ENCODE measurements at places on chromosomes 6 and 20. TPM values are rescaled to one million over a fixed set of nuclear protein-coding genes. Genes with fewer than 3 reads are reported as not detected.

The SLC22A7 gene
- 269 TPM for total RNA-seq

GRCh38 chr20:9616455-9616805 is 102.0 kb downstream of the LAMP5 start:
- no peak for DNase-seq

DNA sequence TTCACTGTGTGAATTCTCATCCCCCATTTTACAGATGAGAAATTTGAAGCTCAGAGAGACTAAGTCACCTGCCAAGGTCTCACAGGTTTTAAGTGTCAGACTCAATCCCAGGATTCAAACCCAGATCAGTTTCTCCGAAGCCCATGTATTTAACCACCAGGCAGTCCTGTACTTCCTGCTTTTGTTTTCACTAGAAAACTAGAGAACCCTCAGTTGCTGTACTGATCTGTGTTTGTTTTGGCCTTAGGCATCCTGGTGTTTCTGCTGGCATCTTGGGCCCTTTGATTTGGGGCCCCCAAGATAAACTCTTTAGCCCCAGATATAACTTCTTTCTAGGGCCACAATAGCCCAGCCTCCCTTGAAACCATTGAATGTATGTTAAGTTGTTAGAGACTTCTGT is 36.5 kb downstream of the PPP1R16B start:
- no peak for DNase-seq

DNA sequence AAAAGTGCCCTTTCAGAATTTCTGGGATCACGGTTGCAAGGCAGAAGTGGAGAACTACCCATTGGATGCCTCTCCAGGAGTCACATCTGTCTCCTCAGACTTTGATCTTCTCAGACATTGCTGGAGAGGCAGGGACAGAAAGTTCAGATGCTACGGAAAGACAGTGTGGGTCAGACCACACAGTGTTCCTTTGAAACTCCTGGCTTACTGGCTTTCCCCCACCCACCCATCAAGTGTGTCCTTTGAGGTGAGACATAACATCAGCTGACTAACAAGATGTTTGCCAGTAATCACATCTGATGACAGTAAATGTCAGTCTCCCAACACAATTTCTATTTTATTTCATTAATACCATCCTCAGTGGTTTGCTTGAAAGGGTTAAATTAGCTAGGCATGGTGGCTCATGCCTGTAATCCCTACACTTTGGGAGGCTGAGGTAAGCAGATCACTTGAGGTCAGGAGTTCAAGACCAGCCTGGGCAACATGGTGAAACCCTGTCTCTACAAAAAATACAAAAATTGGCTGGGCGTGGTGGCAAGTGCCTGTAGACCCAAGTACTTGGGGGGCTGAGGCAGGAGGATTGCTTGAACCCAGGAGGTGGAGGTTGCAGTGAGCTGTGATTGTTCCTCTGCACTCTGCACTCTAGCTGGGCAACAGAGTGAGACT is 67.2 kb upstream of the SNX9 start:
- DNase-seq, result no peak

- DNase-seq, result no peak
These were observed 124.9 kb downstream of the CARMIL1 start for GRCh38 chr6:25404091-25404490.

GRCh38 chr6:110592765-110593164 is 116.4 kb upstream of the SLC22A16 start:
- no peak for DNase-seq

DNA sequence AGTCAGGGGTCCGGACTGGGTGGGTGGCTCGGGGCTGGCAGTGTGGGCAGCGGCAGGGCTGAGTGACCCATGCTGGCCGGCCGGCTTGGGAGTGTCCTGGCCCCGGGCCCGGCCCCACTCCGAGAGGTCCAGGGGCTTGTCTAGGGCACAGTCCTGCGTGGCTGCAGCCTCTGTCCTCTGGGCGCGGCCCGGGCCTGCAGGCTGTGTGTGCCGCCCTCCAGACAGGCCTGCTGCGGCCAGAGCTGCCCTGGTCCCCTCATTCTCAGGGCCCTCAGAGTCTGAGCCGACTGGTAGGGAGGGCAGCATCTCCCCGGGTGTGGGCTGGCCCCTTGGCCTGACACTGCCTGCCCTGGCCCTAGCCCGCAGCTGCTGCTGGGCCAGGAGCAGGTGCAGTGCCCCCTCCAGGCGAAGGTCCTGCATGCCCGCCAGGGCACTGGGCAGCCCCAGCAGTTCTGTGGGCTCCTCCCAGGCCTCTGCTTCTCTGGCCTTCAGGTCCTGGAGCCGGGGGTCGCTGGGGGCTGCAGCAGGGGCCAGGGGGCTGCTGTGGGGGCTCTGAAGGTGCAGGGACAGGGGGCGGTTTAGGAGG is 6.9 kb upstream of the CABLES2 start:
- no peak for DNase-seq
